ENCODE measurements at places on chromosomes 2 and 18.

DNA sequence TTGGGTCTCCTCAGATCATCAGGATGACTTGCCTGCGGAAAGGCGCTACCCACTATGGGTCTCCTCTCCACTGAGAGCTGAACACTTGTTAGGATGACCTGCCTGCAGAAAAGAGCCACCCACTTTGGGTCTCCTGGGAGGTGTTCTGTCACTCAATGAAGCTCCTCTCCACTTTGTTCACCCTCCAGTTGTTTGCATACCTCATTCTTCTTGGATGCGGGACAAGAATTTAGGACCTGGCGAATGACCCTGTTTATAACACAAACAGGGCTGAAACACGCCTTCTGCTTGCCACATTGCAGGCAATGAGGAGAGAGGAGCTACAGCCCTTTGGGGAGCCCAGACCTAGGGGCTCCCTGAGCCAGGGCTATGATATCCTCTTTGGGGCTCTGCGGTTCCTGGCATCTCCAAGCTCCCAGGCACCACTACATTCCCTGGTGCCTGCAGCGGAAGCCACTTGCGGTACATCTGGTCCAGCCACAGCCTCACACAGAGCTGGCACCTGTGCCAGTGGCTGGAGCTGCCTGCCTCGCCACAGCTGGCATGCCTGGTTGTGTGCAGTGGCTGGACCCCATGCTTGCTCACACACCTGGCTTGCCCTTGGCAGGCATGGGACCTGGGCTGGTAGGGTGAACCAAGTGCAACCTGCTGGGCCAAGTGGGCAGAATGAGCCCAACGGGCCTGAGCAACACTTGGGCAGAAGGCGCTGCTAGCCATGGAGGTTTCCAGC lies 20.6 kb downstream of the ANKRD29 start:
- no peak for DNase-seq

- DNase-seq, result no peak
These were observed 49.0 kb upstream of the HAAO start for GRCh38 chr2:42841344-42841743.

DNA sequence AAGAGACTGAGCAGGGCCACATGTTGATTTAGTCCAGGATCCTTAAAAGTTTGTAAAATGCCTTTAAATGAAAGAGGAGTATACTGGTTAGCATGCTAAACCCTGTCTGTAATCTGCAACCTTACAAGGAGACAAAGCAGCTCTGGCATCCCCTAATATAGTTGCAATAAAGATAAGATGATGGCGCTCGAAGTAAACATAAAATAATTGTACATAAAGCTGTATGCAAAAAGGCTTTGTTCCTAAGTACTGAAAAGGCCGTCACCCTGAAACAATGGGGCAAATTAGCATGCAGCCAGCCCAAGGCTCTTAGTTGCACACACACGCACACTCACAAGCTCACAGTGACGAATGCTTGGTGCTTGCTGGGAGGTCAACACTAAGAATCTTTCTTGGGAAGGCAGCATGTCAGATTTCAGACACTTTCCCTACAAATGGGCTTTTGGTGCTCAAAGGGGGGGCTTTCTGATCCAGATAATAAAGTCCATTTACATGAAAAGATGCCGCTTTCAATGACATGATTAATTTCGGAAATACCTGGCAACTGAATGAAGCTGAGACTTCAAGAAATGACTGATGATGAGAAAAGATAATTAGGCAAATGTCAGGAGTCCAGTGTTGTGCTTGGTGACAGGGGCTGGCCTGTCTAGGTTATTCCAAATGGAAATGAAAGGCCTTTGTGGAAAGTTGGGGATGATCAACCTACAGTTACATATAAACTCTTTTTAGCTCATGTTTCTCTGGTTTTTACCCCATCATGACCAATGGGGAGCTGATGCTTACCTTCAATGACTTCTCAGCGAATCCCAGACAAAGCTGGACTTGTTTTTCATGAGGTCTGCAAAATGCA lies 370.3 kb downstream of the MEIS1 start:
- DNase-seq, result no peak

- no peak for DNase-seq
These were observed 323.3 kb upstream of the RAB6C start for GRCh38 chr2:129656081-129656598.

DNA sequence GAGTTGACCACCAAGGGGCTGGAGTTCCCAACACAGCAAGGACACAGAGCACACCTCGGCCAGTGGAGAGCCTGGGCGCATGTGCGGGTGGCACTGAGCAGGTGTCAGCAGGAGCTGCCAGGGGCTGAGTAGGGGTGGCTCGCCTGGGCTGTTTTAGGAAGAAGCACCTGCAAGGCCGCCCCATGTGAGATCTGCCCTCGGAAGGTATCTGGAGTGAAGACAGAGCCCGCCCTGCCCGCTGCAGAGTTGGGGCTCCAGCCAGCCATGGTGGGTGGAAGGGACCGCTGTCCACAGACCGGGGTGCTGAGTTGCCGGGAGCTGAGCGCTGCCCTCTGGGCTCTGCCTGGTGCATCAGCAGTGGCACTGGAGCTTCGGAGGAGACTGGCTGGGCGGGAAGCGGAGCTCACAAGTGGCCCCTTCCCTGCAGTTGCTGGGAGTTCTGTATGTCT lies 35.2 kb downstream of the MTERF4 start:
- DNase-seq, result no peak

DNA sequence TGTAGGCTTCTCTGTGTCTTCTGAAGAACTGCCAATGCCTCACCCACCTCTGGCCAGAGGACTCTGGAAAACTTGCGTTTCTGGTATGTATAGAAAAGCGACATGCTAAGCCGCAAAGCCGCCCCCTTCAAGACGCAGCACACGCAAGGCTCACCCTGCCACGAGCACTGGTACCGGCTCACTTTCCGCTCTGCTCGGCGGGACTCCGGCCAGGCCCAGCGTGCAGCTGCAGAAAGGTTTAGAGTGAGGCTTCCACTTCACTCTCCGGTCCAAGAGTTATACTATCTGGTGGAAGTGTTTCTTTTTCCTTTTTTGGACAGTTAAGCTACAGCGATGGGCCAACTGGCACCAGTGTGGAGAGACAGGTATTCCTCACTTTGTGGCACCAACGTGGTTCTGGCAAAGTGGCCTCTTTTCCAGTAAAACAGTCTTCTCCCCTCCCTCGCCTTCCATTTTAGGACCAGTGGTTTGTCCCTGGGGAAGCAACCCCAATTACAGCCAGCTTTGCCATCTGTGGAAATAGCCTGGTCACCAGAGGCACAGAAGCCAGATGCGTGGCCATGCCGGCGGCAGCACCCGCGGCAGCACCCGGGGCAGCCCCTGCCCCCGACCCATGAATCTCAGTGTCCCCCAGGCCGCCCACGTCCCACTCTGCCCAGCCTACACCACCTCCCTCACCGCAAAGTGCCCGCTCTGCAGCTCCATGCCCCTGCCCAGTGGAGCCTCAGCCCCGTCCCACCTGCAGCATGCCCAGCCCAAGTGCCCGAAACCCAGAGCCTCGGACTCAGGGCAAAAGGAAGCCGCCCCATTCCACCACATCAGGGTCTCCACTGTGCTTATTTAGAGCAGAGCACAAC lies 91.6 kb upstream of the CTDP1 start:
- DNase-seq, result no peak

DNA sequence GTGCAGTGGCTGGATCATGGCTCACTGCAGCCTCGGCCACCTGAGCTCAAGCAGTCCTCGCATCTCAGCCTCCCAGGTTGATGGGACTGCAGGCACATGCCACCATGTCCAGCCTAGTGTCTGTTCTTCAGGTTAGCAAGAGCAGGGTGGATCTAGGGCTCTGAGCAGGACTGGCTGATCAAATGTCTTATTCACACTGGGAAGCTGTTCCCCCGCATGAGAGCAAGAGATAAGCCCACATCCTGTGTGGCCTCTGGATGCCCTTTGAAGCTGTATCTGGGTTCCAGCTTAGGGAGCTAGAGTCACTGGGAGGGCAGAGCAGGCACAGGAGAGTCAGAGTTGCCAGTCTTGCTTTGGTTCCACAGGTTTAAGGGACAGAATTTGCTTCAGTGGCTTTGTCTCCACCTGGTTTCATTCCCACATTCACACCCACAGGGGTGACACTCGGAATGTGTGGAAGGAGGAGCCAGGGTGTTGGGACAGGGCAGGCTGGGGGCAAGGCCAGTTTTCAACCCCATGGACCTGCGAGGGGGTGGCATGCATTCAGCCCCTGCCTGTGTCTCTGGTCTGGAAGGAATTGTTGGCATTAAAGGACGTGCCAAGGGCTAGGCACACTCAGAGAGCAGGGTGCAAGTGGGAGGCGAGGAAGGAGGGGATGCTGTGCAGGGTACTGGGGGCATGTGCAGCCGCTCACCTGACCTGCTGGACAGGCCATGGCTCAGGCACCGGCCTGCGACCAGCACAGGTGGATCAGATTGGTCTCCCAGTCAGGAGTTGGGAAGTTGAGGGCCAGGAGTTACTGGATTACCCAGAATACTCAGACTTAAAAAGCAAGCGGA lies 24.5 kb downstream of the PTPN18 start:
- no peak for DNase-seq

DNA sequence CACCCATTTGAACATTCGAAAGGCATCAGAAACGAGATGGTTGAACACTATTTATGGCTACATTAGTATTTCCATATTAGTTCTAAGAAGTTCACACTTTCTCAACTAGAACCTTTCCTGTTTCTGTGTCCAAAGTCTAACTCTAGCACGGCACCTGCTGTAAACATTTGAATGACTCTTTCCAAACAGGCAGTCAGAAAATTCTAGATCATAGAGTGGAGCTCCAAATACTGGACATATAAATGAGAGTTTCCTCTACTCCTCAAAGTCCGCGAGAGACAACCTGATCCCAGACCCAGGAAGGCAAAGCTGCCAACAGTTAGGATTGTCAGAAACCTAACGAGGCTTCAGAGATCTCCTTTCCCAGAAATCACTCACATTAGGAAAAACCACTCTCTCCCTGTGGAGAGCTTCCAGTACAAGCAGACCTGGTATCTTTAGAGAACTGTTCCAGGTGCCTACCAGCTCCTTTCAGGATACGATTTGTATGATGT lies 10.6 kb downstream of the RND3 start:
- DNase-seq, result no peak

All from activated CD4-positive, alpha-beta T cell treated with anti-CD3 and anti-CD28 coated beads, Interleukin-2, amount 50 U/mL, for 1 hour (primary cell).